Vagina (tissue), 2 donors: ENCODE measurements at places on chromosomes 12 and 14.

GRCh38 chr12:52818887-52819420, 5.0 kb upstream of the KRT4 start:
- DNase-seq, result no peak

GRCh38 chr12:44002607-44003006, 166.7 kb downstream of the TMEM117 start:
- no peak for DNase-seq

DNA sequence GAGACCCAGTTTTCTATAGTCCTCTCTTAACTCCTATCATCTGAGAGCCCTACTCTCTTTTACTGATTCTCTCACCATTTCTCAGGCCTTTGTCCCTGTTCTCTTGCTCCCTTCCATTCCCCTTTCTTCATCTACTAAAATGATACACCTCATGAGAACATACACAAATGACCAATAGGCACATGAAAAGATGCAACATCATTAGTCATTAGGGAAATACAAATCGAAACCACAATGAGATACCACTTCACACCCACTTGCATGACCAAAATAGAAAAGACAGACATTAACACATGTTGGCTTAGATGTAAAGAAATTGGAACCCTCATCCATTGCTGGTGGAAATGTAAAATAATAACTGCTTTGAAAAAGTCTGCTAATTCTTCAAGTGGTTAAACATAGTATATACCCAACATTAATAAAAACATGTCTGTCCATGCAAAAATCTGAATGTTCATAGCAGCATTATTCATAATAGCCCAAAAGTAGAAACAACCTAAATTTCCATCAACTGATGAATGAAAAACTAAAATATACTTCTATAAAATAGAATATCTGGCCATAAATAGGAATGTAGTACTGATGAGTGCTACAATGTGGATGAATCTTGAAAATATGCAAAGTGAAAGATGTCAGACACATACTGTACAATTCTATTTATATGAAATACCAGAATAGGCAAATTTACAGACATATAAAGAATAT, 66.0 kb downstream of the DENND5B start:
- DNase-seq, result no peak

DNA sequence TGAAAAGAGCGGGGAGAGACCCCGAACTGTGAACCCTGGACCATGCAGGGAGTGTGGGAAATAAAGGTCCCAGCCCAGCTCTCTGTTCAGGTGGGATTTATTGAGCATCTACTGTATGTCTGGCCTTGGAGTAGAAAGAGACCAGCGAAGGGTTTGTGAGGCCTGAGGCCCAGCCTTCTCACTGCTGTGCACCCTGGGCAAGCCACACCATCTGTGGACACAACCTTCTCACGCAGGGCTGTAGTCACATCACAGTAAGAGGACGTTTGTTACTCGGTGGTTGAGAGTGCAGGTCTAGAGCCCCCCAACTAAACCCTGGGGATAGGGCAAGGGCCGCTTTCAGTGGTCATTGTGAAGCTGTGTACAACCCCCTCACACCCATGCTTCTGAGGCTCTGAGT, 18.2 kb downstream of the FAM222A start:
- DNase-seq, result no peak

- DNase-seq, result peak; percentile 99
Measured at GRCh38 chr12:47377414-47378221, 297.9 kb upstream of the AMIGO2 start.

DNA sequence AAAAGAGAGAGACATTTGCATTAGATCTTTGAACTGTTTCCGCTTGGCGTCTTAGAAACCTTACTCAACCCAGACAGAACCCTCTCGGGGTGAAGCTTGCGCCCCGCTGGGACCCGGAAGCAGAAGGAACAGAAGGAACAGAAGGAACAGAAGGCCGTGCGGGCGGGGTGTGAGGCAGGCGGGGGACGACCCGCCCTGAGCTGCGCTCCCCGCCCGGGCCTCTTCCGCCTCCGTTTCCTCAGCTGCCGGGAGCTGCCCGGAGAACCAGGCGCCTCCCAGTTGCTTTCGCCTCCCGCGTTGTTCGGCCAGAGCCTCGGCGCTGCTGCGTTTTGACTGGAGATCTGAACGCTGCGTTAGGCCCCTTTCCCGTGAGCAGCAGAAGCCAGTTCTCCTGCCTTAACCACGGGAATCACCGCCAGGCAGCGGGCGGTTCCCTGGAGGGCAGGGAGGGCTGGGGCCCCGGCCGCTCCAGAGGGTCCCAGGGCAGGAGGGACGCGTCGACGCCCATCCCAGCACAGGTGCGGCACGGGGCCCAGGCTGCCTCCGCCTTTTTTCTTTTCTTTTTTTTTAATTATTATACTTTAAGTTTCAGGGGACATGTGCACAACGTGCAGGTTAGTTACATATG, 19.3 kb upstream of the MMP17 start:
- no peak for DNase-seq

DNA sequence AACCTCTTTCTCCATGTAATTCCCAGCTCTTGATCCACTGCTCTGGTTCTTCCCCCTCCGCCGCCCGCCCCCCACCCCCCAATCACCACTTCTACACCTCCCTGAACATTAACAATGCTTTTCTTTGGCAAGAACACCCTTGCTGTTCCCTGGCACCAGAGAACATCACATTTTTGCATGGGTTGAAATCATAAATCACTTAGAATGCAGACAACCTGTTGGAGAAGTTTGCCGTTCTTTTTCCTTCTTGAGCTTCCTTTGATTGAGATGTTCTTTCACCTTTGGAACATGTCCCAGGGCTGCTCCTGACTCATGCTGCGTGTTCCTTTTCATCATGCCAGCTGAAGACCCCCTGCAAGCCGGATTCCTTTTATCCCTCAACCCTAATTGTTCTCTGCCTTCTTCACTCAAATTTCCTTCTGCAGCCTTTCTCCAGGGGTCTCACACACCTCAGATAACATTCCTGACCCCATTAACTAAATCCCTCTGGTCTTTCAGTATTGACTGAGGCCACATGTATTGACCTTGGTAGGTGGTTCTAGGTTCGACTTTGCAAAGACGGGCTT, 294.1 kb upstream of the TMPO start:
- DNase-seq, result no peak

GRCh38 chr14:31440280-31440679, 17.0 kb downstream of the DTD2 start:
- no peak for DNase-seq

- DNase-seq, result no peak
Measured at GRCh38 chr14:101476258-101476915, 84.9 kb upstream of the DIO3 start.

GRCh38 chr12:55721601-55722213, 1.5 kb downstream of the RDH5 start:
- no peak for DNase-seq

DNA sequence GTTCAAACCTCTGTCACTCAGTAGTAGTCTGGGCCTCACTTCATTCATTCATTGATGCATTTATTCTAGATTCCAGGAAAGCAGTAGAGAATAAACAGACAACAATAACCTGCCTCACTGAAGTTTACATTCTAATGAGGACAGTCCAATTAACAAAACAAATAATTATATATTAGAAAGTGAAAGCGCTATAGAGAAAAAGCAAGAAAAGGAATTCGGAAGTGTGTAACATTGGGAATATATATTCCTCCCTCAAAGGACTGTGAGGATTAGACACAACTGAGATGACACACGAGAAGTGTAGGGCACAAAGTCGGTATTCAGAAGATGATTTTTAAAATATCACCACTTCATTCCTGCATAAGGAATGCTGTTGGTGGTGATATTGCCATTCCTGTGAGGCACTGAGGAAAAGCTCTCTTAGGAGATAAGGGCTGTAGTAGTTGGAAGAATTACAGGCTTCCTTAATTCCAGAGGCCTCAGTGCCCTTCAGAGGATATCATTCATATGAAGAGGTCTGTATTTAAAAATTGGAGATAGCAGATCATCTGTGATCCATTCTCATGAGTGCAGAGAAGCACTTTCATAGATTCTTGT, 3.9 kb upstream of the DUSP6 start:
- DNase-seq, result no peak

GRCh38 chr12:91100906-91101305, 10.4 kb downstream of the LUM start:
- no peak for DNase-seq

DNA sequence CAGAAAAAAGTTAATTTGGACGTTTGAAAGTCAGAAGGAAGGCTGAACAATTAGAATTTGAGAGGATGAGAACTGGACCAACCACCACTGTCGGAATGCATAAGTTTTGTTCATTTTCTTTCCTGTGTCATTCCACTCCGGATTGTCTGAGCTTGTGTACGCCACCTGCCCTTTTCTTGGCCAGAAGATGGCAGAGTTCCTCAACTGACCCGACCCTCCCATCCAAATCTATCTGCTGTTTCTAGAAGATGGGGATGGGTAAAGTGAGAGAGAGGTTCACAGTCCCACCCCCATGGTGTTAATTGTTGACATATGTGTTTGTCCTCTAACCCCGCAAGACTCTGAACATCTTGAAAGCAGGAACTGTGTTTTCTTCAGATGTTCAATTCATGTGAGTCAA, 388.0 kb downstream of the VRK1 start:
- DNase-seq, result no peak

GRCh38 chr12:32448586-32448985, 49.2 kb downstream of the FGD4 start:
- DNase-seq, result no peak

GRCh38 chr14:104101086-104101621, 15.7 kb downstream of the ASPG start:
- no peak for DNase-seq

DNA sequence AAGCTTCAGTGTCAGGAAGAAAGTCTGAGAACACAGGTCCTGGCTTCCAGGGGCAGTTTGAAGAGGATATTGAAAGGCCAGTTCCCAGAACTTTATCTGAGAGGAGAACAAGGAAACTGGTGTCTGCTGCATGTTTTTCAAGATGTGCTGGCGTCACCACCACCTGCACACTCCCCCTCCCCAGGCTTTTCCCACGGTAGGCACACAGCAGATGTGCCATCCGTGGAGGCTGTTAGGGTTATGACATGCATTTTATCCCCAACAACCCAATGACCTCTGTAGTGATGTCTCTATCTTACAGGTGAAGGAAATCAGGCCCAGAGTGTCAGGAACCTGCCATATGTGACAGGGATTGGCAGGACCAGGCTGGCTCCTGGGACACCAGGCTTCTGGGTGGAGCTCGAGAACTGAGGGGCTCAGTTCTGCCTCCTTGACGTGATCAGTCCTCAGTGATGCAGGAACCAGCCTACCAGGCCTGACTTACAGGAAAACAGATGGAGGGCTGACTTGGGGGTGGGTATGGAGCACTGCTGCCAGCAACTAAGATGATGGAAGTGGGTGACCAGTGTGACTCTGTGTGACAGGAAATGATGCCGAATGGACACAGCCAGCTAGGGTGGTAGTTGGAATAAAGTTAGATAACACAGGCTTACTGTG, 16.8 kb downstream of the SLC25A47 start:
- peak; percentile 60 for DNase-seq

- DNase-seq, result no peak
Measured at GRCh38 chr12:41073633-41074472, 114.3 kb upstream of the PDZRN4 start.

- no peak for DNase-seq
Measured at GRCh38 chr12:52539083-52539820, 13.7 kb downstream of the KRT71 start.

DNA sequence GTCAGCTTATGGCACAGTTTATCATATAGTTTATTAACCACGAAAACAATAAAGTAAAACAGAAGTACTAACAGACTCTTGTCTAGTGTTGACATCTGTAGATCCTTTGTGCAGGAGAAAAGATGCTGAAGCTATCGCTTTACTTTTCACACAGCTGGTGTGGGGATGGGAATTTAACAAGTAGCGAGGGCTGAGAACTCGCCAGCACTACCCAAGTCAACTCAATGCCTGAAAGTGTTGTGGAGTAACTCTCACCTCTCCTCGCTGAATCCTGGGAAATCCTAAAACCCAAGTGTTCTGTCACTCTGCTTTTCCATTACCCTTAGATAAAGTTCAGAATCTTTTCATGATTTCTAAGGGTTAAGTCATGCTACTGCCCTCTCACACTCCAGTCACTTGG, 264.2 kb downstream of the BMP4 start:
- DNase-seq, result no peak

- no peak for DNase-seq
Measured at GRCh38 chr12:120830052-120830940, 73.9 kb downstream of the SPPL3 start.

DNA sequence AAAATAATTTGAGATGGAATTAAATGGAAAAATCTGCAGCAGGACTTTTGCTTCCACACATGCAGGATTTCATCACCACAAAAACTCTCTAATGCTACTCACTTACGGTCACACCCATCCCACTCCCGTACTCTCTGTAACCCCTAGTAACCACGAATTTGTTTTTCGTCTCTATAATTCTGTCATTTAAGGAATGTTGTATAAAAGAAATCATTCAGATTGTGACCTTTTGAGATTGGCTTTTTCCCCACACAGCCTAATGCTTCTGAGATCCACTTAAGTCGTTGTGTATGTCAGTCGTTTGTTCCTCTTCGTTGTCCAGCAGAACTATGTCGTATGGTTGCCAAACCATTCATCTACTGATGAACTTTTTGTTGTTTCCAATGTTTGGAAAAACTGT, 19.8 kb upstream of the PZP start:
- DNase-seq, result no peak

- DNase-seq, result no peak
Measured at GRCh38 chr12:20624718-20625117, 70.4 kb upstream of the SLCO1C1 start.

DNA sequence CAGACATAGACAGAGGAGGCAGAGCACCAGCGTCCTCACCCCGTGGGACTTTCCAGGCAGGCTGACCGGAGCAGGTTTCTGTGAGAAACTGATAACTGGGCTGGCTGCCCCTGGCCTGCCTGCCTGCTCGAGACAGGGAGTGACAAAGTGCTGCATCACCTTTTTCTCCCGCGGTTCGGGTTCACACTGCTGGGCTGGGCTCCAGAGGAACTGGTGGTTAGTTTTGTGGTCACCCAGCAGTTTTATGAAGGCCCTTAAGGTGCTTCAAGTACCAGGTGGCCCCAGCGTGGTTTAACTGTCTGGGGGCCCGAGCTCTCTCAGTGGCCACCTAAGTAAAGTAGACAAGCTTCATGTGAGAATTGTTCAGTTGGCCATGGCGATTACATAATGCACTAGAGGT, 1073.6 kb downstream of the BCL11B start:
- DNase-seq, result no peak

DNA sequence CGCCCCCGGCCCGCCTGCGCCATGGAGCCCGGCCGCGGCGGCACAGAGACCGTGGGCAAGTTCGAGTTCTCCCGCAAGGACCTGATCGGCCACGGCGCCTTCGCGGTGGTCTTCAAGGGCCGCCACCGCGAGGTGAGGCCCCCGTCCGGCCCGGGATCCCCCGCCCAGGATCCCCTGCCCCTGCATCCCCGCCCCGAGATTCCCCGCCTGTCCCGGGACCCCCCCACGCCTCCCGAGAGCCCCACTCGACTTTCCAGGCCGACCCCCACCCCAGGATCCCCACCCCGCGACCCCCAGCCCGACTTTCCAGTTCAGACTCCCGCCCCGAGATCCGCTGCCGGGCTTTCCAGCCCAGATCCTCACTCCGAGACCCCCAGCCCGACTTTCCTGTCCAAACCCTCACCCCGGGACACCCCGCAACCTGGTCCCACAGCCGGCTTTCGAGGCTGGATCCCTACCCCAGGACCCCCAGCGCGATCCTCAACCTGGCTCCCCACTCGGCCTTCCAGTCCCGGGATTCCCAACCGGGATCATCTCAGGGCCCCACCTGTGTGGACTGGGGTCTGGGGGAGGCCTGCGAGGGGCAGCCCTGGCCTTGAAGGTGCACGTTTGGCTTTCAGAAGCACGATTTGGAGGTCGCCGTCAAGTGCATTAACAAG, 688 bp downstream of the ULK1 start:
- DNase-seq, result no peak

- DNase-seq, result no peak
Measured at GRCh38 chr12:93061473-93062419, 132.7 kb upstream of the EEA1 start.
